DMS53 (cell line): ENCODE measurements at places on chromosomes 1 and 21.

DNA sequence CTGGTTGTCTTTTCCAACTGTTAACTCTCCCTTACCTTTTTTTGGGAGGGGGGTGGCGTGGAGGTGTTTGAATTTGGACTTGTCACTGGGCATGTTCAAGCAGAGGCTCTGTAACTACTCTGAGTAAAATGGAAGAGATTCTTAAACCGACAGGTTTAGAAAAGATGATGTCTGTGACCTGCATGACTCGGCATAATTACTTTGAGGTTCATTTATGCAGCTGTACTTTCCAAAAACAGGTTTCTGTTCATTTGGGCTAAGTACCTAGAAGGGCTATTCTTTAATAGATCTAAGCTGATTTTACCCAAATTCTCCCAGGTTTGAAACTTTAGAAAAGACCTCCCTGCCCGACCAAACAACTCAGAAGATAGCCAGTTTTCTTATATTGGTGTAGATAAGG is 80.3 kb downstream of the SLC35A3 start:
- no peak for DNase-seq

- DNase-seq = no peak
Observed at GRCh38 chr1:91609551-91609950, 108.9 kb downstream of the CDC7 start.

- peak; percentile 43 for DNase-seq
Observed at GRCh38 chr1:42736152-42736551, 3.9 kb downstream of the CLDN19 start.

DNA sequence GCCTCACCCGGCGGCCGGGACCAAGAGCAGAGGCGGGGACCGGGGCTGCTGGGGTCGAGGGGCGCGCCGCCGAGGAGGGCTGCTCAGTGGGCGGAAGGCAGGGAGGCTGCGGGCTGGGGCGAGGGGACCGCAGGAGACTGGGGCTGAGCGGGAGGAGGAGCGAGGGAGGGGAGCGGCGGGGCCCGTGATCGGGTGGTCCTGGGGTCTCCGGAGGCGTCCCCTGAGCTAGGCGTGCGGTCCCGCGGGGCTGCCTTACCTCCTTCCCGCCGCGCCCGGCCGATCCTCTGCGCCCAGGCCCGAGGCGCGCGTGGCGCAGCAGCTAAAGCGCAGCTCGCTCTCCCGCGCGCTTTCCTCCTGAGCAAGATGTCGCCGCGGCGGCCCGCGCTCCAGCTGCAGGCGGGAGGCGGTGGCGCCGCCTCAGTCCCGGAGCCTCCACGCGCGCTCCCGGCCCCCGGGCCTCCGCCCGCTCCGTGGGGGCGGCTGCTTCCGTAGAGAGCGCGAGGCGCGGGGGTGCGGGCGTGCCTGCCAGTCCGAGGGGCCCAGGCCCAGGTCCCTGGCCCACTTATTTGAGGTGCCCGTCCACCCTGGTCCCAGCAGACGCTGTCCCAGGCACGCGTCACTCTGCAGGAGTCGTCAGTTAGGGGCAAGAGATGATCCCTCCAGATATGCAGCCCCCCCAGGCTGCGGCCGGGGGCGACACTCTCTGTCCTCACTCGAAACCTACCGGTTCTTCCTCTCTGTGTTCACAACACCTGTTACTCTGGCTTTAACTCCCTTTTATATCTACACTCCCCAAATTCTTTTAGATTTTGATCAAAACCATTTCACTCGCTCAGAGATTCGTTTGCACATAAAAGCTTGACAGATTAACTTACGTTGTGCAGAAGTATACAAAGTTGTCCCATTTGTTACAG is at the start of gene CCSAP:
CCSAP (minus strand) TSS at position 392 of the 914 bp plus-strand sequence. CDS start 582 bp downstream, outside the sequence.
- DNase-seq = peak; percentile 84

DNA sequence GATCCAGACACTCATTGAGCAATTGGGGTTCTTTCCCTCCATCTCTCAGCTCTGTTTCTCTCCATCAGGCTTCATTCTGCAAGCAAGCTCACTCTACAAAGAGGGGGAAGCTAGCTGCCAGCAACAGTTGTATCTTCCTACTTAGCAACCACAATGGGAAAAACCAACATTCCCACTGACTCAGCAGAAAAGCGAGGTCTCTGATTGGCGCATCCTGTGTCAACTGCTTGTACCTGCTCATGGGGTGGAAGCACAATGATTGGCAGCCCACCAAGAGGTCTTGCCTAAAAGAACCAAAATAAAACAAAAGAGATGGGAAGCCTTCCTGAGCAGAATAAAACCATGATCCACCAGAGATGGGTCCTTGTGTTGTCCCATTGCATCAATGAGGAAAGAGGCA is 4.0 kb upstream of the CDA start:
- DNase-seq = peak; percentile 28

- DNase-seq = no peak
Observed at GRCh38 chr1:194268839-194269238, 1082.4 kb upstream of the B3GALT2 start.

DNA sequence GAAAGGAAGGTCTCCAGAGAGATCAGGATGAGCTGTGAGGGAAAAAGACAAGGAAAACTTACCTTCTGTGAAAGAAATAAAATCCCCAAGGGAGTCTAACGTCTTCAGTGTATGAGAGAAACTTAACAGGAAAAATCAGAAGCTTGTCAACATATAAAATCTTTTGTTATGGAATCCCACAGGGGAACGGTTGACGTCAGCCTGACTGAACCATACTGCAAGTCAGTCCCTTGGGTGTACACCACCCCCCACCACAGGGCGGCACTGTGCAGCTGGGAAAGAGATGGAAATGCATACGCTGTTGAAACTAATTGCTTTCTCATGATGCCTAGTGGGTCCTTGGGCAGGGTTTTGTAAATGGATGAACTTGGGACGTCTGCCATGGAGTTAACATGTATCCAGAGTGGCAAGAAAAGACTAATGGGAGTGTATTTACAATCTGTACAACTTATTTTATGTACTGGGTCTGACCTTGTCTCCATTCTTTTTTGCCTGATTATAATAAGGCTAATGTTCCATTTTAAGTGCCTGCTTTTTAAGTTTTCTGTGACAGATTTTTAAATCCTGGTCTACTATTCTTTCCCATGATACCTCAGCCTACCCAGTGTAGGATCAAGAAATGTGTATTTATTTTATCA is 22.7 kb downstream of the UTP25 start:
- DNase-seq = peak; percentile 76

- DNase-seq = peak; percentile 85
Observed at GRCh38 chr1:236064674-236065508, at the start of gene NID1. Gene NID1, minus strand, starts transcription at chr1:236065090. Its CDS starts 11 bp downstream, at chr1:236065079.

- no peak for DNase-seq
Observed at GRCh38 chr1:33443080-33443704, 12.3 kb upstream of the PHC2 start.

DNA sequence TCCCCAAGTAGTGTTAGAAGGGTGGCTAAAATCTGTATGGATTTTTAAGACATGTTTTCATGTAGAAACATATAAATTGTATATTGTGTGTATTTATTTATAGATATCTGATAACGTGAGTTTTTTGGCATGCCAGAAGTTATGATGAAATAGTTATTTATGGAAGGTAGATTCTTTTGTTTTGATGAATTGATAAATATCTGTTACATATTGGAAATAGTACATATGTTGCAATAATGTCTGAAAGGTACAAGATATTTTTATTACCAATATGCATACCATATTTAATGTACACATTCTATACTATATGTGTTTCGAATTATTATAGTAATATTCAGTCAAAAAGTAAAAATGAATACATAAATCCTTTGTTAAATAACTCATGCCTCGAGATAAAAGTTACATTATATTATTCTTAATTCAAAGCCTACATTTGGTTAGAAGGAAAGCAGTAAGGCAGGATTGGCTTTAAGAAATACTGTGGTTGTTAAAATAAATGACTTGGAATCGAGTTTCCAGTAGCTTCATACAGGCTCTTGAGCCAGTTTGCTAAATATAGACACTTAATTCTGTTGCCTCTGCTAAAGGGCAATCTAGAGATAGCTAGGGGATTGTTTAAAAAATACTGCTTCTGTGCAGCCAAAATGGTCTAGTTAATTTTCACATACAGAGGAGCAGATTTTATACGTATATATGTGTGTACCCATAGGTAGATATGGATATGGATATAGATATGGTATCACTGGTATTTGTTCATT is 1175.1 kb upstream of the B3GALT2 start:
- DNase-seq = no peak
